ENCODE measurements at places on chromosomes 7 and 10.

DNA sequence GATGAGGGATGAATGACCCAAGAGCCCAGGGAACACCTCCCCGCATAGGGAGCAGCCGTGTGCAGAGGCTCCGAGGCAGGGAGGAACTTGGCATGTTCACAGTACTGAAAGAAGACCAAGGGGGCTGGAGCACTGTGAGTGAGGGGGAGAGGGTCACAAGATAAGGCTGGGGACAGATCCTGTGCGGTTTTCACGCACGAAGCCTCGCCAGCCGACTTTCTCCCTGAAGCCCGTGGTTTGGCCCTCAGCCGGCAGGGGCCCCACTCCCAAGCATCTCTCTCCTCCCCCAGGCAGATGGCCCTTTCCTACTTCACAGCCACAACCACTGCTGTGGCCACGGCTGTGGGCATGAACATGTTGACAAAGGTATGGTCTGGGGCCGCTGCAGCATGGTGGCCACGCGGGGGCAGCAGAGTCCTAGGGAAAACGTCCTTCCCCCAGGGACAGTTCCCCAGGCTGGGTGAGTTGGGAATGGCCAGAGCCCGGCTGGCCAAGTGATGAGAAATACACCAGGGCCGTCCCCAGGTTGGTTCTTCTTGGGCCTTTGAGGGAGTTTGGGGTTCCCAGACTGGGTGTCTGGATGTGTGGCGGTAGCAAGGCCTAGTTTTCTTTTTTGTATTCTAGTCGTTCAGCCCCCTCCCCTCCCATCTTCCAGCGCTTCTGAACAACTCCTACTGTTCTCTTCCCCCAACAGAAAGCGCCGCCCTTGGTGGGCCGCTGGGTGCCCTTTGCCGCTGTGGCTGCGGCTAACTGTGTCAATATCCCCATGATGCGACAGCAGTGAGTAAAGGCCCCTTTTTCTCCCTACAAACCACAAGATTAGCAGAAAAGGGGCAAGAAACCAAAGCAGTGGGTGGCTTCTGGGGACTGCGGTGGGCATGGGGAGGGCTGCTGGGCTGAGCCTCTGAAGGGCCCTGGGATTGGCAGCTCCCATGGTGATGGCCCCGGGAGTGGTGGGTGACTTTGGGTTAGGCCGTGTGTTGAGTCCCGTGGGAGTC, 14.4 kb upstream of the WBP1L start:
- peaks cover 15% of the 10 kb centered on the region for H3K4me1 ChIP-seq
- H3K36me3 ChIP-seq: peaks cover 39% of the 10 kb centered on the region
- no peaks in the 10 kb centered on the region for H3K27me3 ChIP-seq

DNA sequence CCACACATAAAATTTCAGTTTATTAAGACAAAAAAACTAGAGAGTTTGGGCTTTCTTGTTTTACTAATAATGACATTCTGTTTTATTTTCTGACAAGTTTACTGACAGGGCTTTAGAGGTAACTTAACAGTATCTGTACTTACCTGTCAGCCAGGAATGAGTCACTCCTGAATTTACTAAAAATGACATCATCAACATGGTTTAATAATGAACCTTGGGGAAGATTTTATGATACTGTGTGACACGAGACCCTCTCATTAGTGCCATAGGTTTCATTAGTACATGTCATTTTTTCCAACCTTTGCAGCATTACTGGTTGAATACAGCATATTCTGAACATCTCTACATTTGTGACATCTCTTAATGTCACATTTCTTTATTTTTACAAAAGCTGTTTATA, 131.1 kb downstream of the KCND2 start:
- DNase-seq: no peak
- H3K27me3 ChIP-seq: no peaks in the 10 kb centered on the region
- no peak overlapping the region for H3K27ac ChIP-seq
- no peaks in the 10 kb centered on the region for H3K4me1 ChIP-seq
- H3K4me3 ChIP-seq: no peak overlapping the region
- H3K36me3 ChIP-seq: no peaks in the 10 kb centered on the region

DNA sequence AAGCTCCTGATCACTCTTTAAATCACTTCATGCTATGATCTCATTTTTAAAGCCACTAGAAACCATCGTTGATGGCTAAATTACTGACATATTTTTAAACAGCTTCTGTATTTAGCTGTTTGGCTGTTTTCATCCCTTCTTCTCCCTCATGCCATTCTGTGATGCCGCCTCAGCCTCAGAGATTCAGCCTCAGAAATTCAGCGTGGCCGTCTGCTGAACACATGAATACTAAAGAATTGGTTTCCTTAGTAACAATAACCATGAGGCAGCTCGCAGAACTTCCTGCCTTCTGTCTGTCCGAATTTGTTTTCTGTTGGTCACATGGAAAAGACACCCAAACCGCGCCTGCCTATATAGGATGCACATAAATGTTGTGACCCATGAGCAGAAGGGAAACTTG, 31.0 kb upstream of the FZD1 start:
- H3K27ac ChIP-seq: no peak overlapping the region
- DNase-seq: no peak
- no peaks in the 10 kb centered on the region for H3K36me3 ChIP-seq
- H3K4me3 ChIP-seq: no peak overlapping the region
- H3K4me1 ChIP-seq: peaks cover 8% of the 10 kb centered on the region

DNA sequence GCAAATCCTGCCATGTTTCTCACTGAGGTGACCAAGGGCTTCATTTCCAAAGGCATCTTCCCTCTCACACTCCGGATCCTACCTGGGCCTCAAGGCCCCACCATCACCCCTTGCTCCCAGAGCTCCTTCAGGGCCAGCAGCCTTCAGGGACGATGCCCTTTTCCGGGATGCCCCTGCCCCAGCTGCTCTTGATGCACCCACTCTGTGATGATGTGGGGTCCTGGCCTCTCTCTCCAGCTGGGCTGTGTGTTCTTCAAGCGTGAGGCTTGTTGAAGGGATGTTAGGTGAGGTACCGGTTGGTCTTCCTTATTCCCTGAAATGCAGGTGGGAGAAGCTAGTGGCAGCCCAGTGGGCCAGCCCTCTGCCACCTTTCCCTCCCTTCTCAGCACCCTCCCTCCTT, 18.4 kb upstream of the SLC18A2 start:
- no peaks in the 10 kb centered on the region for H3K36me3 ChIP-seq
- no peak overlapping the region for H3K4me3 ChIP-seq
- H3K4me1 ChIP-seq: no peaks in the 10 kb centered on the region
- no peak overlapping the region for H3K27ac ChIP-seq
- DNase-seq: no peak
- peaks cover 18% of the 10 kb centered on the region for H3K27me3 ChIP-seq

- no peak for DNase-seq
- no peak overlapping the region for H3K27ac ChIP-seq
- H3K4me1 ChIP-seq: no peaks in the 10 kb centered on the region
- no peak overlapping the region for H3K4me3 ChIP-seq
- H3K36me3 ChIP-seq: no peaks in the 10 kb centered on the region
Observed at GRCh38 chr7:98651760-98652159, 34.7 kb downstream of the NPTX2 start.
